Activated effector memory CD4-positive, alpha-beta T cell treated with Interleukin-2 at 50 U/mL for 16 hours (primary cell): ENCODE measurements at places on chromosomes 6 and 20.

DNA sequence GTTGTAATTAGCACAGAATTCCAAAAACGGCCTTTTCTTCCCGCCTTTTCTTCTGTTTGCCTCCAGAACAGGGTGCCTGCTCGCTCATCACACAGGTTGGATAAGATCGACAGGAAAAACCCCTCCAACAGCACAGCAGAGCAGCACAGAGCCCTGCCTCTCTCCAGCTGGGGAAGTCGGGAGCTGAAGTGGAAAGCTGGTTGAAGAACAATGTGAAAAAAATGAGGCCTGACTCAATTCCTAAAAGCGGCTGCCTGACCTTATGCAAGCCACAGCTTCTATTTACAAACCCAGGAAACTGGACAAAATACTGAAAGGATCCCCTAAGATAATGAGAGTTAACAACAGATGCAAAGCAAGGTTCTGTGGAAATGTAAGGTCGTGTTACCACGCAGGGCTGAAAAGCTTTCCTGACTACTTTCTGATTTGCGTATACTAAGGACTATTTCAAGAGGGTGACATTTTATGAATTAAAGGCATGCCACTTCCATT is 116.9 kb downstream of the TTLL2 start:
- no peak for DNase-seq

- DNase-seq = no peak
Measured at GRCh38 chr6:75813476-75814250, 64.6 kb downstream of the MYO6 start.

DNA sequence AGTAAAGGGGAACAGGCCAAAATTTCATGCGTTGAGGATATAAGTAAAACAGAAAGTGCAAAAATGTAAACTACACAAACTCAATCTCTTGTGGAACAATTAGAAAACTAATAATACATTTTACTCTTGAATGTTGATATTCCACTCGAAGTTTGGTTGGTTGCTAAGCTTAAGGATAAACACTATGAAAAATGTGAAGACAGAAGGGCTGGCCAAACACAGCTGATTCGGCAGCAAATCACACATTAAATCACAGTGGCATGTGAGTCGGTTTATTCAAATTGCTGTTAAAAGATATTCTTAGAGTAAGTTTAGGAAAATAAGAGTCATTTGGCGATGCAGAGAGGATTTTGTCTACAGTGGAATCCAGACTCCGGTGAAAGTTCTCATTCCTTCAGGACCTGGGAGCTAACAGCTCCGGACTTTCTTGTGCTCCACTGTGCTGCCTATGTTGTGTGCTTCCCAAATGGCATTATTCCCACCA is 1.4 kb upstream of the EPM2A start:
- no peak for DNase-seq

- DNase-seq = no peak
Measured at GRCh38 chr20:37714978-37715672, 21.3 kb downstream of the CTNNBL1 start.

DNA sequence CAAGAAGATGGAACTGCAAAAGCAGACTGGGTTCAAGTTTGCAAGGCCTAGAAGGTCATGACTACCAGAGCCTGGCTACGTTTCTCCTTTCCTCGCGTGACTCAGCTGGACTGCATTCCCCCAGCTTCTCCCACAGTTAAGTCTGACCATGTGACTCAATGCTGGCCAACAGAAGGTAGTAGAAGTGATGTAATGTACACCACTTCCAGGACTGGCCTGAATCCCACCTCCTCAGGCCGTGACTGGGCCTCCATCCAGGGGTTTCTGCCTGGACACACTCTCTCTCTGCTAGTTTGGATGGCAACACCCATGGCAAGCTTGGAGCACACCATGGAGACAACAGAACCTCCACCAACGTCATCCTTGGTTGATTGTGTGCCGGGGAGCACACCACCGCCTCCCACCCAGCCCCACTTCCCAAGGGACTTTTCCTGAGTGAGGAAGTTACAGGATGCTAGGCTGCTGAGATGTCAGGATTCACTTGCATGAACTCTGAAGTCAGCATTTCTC is 112.0 kb upstream of the CDYL start:
- DNase-seq = no peak
